ENCODE measurements at places on chromosomes 1 and 21.

GRCh38 chr21:45329261-45330074 lies 41.8 kb upstream of the POFUT2 start:
- no peak for DNase-seq

- DNase-seq: no peak
These were observed 10.1 kb upstream of the RHOU start for GRCh38 chr1:228725178-228725577.

DNA sequence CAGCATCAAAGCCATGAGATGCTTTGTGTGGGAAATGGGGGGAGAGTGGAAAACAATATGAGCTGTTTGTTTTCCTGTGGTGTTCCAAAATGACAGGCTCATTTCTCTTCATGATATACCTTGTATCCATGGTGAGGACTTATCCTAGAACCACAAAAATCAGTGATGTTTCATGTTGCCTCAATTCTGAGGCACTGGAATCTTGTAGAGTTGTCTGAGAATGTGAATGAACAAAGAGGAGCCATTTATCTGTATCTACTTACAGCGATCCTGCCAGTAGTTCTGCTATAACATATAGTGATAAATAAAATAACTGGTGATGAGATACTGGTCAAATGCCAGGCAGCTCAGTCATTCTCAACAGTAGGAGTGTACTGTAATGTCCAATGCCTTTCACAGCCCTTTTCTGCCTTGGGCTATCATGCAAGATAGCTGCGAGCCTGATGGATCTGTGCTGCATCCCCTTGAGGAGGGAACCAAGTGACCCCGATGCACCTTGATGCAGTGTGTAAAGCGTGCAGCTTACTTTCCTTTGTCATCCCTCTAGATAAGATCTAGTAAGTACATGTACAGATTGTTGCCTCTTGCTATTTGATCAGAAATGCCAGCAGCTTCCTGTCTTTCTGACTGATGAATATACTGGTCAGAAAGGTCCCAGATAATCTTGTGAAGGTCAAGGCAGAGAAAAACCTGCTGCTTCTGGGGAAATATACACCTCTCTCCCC lies 52.8 kb downstream of the SLC44A3 start:
- DNase-seq: no peak

GRCh38 chr1:6270401-6270800 lies 9.5 kb upstream of the GPR153 start:
- no peak for DNase-seq

DNA sequence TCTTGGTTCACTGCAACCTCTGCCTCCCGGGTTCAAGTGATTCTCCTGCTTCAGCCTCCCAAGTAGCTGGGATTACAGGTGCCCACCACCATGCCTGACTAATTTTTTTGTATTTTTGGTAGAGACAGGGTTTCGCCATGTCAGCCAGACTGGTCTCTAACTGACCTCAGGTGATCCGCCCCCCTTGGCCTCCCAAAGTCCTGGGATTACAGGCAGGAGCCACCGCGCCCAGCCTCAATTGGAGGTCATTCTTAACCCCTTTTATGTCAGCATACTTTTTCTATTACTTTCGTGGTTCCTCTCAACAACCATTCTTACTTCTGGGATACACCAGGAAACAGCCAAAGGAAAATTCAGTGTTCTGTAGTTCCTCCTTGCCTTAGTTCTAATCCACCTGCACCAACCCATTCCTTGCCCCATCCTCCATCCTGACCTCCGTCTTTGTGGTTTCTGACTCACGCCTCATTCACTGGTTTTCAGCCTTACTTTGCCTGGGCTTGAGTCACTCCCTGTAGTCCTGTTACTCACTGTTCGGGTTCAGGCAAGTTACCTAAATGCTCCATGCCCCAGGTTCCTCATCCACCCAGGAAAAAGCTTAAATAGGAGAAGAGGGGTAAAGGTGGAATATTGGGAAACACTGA lies 12.9 kb upstream of the BCL10 start:
- DNase-seq: no peak

DNA sequence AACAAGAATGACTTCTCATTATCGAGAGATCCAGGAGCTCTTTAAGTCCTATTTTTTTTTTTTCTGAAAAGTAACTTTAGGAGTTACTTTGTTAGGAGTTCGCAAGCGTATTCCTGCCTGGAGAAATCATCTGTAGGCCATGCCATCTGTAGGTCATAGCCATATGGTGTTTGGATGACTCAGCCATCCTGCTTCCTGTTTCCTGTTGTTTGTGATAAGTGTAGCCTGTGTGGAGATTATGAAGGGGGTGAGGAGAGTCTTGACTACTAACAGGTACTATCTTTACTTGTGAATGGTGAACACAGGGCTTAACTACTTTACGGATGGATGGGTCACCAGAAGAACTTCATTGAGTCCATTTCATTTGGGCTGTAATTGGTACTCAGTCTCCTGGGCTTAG lies 327.2 kb downstream of the PTPRU start:
- no peak for DNase-seq

DNA sequence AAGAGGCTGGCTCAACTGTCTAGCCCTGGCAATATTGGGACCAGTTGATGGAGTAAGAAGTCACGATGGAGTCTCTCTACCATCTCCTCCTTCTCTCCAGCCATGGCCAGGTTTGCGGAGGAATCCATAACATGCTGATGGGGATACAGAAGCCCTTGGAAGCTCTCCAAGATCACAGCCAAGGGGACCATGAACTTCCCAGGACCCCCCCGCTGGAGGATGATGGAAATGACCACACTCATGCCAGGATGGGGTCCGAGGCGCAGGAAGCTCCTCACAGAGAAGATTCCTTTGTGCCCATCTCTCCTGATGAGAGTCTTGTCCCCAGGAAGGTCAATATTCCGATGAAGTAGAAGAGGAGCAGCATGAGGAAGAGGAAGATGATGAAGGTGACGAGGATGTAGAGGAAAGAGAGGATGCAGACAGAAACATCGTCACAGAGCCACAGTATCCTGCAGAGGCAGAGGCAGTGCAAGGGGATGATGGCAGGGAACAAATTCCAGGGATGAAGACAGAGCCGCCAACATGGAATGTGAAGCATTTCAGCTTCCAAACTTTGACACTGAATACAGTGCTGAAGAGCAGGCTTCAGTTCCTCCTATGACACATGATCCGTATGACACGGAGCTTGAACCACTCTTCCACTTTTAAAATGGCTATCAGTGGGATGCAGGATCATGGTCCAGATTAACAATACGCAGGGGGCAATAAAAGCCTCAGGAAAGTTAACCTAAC lies 57.9 kb upstream of the EDN2 start:
- no peak for DNase-seq

GRCh38 chr1:118021668-118022067 lies 92.1 kb downstream of the WDR3 start:
- DNase-seq: no peak

GRCh38 chr1:218717575-218717974 lies 372.4 kb downstream of the TGFB2 start:
- DNase-seq: no peak

DNA sequence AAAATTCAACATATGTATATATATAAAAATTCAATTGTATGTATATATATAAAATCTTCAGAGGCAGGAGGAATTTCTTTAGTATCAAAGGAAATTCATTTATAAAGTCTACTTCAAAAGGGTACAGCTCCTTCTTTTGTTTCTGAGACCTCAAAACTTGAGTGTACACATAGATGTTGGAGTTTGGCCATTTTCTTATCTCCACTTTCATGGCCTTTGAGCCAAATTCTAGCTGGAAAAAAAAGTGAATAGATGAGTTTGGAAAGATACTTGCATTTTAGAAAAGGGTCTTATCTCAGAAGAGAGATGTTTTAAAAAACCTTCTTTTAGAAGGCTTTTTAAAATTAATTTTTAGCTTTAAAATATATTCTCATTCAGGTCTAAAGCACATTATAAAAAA lies 103.2 kb downstream of the ATF6 start:
- no peak for DNase-seq

- peak; percentile 60 for DNase-seq
These were observed 543 bp upstream of the EPHB2 start for GRCh38 chr1:22709891-22710700.

DNA sequence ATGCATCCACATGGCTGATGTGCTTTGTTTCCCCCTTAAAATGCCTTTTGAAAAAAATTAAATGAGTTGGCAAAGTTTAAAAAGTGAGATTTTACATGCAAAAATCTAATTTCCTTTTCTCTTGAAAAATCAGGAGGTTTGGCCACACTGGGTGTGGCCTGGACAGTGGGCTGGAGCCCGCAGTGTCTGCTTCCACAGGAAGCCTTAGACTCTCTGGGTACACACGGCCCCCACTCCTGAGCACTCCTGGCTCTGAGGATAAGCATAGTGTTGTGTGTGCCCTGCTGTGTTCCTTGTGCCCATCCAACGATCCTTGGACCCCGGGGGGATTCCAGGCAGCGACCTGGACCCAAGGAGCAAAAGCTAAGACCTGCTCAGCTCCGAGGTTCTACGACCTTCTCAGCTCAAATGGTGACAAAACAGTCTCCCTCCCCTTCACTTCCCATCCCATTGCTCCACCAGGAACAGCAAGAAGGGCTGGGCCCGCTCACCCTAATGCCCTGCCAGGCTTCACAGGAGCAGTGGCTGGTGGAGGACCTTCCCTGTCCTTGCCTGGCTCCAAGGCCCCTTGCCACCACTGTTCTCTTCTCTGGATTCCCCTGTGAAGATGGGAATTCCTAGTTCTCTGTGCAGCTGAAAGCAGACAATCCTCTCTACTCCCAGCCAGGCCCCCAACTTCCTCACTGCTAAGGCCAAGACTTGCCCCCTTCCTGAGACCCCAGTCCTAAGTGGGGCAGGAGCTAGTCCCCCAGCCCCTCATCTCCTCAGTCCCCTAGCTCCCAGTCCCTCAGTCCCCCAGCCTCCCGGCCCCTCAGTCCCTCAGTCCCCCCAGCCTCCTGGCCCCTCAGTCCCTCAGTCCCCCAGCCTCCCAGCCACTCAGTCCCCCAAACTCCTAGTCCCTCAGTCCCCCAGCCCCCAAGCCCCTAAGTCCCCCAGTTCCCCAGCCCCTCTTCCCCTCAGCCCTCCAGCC lies 395.8 kb downstream of the PTPRU start:
- DNase-seq: no peak

GRCh38 chr1:86971778-86972177 lies 57.3 kb downstream of the HS2ST1 start:
- no peak for DNase-seq

- DNase-seq: no peak
These were observed 21.2 kb upstream of the MYOCOS start for GRCh38 chr1:171600862-171601261.

DNA sequence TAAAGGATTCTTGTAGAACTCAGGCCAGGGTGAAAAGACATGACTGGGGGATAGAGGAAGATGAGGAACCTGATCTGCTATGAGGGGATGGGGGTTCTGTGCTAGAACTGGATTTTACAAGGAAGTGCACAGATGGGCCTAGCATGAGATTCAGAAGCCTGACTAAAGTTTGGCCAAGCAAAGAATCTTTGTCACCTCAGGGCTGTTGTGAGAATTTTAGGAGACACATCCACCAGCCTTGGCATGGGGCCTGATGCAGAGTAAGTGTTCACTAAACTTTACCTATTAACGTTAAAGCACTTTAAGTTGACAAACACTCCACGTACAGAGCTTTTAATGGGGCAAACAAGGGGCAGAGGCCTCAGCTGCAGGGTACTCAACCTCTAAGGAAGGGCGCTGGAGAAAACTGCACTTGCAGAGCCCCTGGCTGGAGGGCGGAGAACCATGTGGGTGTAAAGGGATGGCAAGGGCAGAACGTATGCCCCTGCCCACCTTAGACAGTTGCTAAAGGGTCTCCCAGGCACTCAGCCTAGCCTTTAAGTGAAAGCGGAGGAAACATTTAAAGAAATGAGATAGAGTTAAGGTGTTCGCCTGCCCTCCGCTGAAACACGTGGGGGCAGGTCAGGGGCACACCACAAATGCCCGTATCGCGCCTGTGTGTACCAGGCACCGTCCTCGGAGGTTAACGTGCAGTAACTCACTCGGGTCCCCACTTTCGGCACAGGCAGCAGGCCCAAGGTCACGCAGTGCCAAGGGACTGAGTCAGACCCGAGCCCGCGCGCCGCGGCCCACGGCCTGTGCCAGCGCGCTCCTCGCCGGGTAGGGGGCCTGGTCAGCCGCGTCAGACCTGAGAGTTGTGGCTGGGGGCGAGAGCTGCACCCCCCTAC lies 990 bp upstream of the MRPS6 start:
- no peak for DNase-seq

- DNase-seq: no peak
These were observed 9.3 kb downstream of the KCNA10 start for GRCh38 chr1:110509655-110510054.

- no peak for DNase-seq
These were observed 28.8 kb downstream of the MCOLN2 start for GRCh38 chr1:84968101-84968500.

DNA sequence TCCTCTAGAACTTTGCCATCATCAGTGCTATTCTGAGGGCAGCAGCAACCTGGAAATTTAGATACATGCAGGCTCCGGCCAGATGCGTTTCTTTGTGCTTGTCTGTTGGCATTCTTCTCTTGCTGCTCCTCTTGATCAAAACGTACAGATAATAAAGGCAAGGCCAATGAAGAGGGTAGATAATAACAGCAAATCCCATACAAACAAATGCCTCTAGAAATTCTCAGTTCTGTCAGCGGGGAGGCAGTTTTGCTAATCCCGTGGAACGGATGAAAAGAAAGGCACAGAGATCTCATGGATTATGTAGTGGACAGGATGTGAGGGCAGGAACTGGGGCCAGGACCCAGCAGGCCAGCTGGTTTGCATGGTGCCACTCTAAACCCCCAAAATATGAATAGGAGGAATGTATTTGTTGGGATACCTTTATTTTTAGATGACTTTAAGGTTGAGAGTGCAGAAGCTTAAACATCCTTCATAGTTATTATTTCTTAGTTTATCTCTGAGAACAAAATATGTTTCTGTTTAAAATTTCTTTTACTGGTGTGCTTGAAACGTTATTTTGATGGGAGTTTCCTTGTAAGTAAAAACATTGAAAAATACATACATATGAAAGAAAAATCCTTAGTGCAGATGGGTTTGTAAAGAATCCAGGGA lies 1.5 kb downstream of the ITSN1 start:
- DNase-seq: no peak

DNA sequence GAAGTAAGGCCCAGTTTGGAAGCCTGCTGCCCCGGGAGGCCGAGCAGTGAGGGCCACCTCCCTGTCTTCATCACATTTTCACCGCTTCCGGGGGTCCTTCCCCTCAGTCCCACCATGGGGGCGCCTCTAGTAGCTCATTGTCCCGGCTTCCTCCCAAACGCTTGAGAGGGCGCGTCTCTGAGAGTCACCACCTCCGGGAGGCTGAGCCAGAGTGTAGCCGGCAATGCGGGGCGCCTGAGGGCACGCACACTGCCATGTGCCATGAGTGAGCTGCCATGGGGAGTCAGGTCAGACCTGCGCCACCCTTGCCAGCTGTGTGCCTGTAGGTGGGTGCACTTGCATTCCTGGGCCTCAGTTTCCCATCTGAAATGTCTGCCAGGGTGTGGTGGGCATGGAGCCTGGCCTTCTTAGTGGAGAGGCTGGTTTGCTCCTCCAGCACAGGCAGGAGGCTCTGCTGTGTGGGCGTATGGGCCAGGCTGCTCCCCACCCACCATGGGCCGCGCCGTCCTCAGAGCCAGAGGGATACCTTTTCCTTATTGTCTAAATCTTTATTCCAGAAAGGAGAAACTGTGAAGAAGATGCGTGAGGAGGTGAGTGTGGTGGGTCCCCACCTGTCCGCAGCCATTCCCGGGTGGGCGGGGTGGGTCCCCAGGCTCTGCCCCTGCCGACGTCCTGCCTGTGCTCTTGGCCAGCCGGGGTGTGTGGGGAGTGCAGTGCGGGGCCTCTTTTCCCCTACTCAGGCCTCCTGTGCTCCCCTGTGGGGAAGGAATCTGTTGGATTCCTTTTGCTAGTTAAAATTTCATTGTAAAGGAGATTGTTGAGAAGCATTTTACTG lies 81.3 kb upstream of the COL6A1 start:
- no peak for DNase-seq

Measured in amygdala (tissue), 56 donors.